DND-41 (cell line): ENCODE measurements at places on chromosomes 12 and 14.

DNA sequence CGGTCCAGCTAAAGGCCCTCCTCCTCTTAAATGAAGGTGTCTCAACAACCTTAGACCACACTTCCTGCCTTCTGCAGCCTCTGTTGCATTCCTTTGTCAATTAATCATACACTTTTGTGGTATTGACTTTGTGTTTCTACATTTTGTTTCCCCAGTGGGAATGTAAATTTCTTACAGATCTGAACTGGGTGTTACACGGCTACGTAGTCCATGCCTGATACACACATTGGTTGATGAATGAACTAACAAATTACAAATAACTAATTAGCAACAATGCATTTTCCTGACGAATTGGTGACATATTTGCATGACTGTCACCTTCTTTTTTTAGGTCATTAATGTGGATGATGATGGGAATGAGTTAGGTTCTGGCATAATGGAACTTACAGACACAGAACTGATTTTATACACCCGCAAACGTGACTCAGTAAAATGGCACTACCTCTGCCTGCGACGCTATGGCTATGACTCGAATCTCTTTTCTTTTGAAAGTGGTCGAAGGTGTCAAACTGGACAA, 15.2 kb upstream of the CCT2 start:
- DNase-seq: no peak

DNA sequence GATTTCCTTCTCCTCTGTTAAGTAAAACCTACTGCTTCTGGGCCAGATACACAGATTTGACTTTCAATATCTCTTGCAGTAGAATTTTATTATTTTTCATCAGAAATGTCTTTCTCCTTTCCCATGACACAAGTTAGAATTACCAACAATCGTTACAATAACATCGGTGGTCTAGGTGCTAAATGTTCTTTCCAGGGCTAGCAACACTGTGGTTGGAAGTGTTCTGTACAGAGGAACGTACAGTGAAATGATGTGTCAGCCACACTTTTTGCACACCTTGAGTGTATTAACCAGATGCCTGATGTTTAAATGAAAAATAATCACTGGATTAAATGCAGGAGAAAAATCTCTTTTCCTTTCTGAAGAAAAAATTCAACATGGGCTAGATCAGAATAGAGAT, 27.7 kb upstream of the KLRD1 start:
- no peak for DNase-seq

- no peak for DNase-seq
Measured at GRCh38 chr12:120960657-120961056, 17.7 kb upstream of the HNF1A start.

DNA sequence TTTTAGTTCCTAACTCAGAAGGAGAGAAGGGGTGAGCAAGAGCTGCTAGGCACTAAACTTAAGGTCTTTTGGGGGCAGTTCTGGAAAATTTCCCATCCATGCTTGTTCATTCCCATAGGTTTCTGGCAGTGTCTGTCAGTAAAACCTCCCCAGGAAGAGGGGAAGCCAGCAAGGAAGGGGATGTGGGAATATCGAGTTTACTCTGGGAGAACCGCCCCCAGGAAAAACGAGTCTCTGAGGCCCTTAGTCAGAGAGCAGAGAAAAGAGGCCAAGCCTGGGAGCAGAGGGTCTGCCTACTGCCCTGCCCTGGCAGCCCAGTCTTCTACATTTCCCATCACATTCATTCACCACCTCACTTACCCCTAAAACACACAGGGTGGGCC, 55.9 kb downstream of the TMCC3 start:
- DNase-seq: no peak

GRCh38 chr14:67493092-67493717, 4.7 kb upstream of the TMEM229B start:
- no peak for DNase-seq

DNA sequence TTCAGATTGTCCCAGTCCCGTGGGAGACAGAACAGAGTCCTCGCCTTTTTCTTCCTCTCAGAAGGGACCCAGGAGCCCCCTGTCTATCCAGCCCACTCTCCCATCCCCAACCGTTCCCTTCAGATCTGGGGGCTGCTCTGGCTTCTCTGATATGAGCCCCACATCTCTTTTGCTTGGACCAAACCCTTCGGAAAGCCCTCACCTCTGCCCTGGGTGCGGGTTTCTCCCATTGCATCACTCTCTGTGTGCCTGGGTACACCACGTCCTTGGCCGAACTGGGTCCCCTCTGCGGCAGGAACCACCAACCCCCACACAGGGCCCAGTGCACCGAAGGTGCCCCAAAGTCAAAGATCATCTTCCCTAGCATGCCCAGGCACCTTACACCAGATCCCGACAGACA, 87.8 kb downstream of the DICER1 start:
- DNase-seq: no peak

DNA sequence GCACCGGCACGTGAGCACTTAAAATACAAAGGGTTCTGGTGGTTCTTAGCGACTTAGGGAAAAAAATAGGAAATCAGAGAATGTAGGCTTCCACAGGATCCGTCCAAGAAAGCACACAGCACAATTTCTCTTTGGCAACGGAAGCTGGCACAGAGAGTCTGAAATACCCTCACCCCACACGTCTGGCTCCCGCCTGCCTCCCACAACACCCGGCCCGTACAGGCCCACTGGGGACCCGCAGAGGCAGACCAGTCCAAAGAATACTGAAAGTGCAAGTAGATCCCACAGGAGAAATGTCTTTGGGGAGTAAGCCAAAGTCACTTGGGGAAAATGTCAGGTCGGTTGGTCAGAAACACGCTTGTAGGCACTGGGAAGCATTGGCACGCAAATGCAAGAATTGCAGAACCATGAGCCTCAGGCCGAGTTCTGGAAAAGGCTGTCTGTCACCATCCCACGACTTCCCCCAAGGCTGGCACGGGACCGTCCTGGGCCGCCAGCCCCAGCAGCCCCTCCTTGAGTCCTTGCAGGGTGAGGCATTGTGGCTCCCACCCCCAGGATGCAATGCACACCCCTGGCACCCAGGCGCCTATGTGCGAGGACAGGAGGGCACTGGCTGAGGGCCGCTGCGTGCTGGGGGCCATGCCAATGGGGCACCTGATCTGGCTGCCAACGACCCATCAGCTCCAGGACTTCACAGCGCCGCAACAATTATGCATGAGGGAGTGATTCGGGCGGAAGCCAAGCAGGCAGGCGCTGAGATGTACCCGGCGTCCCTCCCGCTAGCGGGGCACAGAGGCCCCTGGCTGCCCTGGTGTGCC, 29.7 kb downstream of the CHGA start:
- DNase-seq: no peak

DNA sequence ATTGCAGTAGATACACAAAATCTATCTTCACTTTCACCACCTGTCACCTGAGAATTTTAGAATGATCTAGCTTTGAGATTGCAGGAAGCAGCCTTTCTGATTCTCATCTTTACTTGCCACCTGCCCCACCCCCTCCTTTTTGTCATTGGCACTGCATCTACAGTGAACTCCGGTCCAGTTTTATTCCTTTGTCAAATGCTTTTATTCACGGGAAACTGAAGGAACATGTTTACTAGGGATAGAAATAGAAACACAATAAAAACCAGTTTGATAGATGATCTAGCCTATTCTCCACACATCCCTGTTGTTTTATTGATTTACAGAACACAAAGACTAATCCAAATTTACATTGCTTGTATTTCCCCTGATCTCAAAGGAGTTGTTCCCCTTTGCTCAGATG, 471.7 kb upstream of the STXBP6 start:
- DNase-seq: no peak

- no peak for DNase-seq
Measured at GRCh38 chr12:14938301-14938700, at the start of gene ERP27. TSS of gene ERP27 (minus strand) at chr12:14938537. CDS start at chr12:14938508, 29 bp downstream.

DNA sequence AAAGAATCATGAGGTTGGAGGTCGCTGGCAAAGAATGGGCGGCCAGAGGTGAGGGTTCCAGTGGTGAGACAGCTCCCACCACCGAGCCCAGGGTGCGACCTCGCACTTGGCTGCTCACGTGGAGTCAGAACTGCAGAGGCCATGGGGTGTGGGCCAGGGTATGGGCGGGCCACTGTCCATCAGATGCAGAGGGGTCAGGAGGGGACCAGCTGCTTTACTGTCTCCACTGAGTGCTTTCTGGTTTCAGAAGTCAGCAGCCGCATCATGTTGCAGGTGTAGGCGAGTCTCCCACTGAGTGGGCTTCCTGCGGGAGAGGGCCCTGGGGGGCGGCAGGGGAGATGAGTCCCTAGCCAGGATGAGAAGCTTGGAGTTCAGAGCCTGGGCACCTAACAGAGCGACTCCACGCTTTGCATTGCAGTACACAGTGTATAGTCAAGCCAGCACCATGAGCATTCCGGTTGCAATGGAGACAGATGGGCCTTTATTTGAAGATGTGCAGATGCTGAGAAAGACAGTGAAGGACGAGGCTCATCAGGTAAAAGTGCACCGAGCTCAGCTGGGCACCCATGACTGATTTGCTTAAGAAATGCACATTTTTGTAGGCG, 46.9 kb upstream of the DYNC1H1 start:
- no peak for DNase-seq

GRCh38 chr12:129614221-129614885, 289.5 kb downstream of the TMEM132D start:
- no peak for DNase-seq

DNA sequence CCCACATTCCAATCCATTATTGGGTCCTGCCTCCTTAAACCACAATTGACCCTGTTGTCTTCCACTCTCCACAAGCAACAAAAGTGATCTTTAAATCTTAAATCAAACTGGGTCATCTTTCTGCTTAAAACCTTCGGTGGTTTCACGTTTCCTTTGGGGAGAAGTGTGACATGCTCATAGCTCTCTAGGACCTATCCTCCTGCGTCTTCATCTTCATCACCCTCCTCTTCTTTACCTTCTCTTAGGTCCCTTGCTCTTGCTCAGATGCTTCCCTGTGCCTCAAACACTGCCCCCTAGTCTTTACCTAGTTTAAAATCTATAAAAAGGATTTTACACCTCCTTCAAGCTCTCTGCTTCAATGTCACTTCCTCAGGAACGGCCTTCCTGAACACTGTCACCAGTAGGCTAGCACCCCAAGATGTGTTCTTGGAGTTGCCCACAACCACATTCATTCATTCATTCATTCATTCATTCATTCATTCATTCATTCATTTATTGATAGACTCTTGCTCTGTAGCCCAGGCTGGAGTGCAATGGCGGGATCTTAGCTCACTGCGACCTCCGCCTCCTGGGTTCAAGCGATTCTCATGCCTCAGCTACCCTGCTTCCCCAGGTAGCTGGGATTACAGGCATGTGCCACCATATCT, 46.8 kb downstream of the GALNT4 start:
- DNase-seq: no peak

GRCh38 chr14:65772921-65773574, 360.5 kb downstream of the FUT8 start:
- no peak for DNase-seq

DNA sequence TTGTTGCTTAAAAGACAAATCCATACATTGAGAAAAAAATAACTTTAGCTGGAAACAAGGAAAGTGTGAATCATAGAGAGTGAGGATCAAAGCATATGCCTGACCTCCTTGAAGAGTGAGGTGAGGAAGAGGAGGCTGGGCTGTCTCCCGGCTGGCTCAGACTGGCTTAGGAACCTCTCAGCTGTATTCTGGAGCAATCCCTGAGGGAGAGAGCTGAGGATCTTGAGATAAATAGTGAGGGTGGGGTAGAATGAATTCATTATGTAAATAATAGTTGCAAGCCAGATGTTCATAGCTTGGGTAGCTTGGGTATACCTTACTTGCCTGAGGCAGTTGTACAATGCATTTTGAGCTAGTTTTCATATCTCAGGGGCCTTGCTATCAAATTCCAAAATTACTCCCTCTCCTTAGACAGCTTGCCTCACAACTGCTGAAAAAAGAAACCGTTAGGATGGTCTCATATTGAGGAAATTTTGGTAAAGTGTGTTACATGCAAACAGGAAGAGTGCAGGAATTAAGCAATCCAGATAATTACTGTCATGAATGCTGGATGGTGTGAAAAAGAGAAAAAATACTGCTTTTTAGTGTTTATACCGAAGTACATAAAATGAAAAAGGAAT, 30.5 kb upstream of the SLC15A5 start:
- DNase-seq: no peak

DNA sequence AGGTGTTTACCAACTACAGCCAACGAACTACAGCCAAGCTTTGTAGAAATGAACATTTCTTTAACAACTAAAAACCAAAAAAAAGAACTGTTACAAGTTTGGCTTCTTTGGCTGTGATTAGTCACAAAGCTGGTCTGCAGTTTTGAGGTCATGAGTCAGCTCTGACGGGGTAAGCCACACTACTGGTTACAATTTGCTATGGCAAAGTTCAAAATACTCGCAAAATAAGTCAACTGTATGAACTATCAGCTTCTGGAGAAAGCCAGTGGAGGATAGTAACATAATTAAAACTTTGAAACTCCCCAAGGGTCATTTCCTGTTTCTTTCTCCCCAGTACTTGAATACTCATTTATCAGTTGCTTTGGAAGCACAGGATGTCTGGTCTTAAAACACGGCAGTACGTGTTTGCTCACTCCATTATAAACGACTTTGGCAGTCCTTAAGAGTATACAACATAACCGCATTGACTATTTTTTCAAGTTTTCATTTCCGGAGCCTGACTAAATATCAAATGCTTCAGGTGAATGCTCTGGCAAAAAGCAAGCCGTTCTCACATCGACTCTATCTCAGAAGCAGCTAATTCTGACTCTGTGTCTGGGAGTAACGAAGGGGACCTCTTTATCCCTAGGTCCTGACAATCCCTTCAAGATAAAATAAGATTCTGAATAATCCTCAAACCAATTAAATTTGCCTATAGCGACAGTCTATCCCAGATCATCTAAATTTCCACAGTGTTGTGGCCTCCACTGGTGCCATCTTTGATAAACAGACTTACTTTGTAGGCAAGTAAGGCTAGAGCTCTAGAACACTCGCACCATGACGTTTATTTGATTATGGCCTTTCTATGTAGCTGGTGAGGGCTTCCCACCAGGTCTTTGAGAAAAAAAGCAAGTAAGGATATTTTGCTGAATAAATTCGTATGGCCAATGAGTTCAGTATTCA, 10.6 kb downstream of the PHLDA1 start:
- DNase-seq: peak; percentile 58

- DNase-seq: no peak
Measured at GRCh38 chr12:80045594-80045993, 53.7 kb upstream of the OTOGL start.

GRCh38 chr12:20421421-20421820, 53.1 kb downstream of the PDE3A start:
- no peak for DNase-seq

DNA sequence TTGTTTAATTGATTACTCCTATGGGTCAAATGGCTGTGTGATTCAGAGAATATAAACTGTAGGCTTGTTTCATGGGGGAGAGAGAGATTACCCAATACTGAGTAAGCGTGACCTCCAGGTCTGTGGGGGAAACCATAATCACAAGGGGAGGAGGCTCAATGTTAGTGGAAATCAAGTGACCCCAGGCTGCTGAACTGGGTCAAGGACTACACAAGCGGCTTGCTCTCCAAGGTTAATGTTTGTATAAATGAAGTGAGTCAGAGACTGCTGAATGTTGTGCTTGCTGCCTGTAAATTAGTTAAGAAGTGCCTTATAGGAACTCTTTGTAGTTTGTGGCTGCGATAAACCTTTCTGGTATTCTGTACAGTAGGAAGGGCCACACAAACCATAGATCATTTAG, 479.7 kb downstream of the AACS start:
- DNase-seq: no peak

- DNase-seq: no peak
Measured at GRCh38 chr12:99911967-99912366, 72.8 kb downstream of the ANKS1B start.
